Hematopoietic multipotent progenitor cell treated with erythropoietin and hydrocortisone succinate and interleukin-3 and kit ligand, for 15 days (in vitro differentiated cells): ENCODE measurements at places on chromosomes 7 and 10.

DNA sequence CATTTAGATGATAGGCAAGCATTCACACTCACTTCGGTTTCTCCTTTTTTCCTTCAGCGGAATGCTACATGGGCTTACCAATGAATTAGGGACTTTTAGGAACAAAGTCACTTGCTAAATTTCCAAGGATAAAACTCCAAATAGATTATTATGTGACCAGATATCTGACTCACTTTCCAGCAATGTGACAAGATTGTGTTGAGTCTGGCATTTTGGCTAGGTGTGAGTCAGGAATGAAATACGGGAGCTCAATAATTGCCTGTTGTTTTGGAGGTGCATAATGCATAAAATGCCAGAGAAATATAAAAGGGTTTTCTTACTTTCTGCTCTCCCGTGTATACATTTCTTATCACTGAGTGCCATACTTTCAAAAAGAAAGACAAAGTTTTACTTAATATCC is 721.1 kb downstream of the KCNMA1 start:
- no peak for DNase-seq

- DNase-seq: no peak
Observed at GRCh38 chr10:125000366-125001312, 58.7 kb downstream of the ZRANB1 start.

- no peak for DNase-seq
Observed at GRCh38 chr7:25771491-25771890, 380.5 kb upstream of the NFE2L3 start.

DNA sequence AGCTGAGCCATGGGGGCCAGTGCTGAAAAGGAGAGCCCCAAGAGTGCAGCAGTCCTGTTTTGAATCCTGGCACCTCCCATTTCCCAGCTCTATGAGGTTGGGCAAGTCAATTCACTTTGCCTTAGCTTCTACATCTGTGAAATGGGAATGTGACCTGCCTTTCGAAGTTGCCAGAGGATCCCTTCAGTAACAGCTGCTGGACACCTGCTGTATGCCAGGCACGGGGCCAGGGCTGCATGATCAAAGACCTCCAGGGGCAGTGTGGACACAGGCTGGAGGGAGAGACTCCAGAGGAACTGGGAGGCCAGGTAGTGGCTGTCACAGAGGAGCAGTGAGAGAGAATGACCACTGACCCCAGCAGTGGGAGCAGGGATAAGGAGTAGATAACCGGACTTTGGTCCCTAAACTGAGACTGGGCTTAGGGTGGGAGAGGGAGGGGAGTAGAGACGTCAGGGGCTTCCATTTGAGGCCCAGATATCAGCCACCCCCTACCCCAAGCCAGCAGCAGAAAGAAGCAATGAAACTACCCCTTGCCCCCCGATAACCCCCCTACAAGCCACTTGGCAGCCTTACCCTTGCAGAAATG is 45.2 kb downstream of the SRRM3 start:
- DNase-seq: no peak

DNA sequence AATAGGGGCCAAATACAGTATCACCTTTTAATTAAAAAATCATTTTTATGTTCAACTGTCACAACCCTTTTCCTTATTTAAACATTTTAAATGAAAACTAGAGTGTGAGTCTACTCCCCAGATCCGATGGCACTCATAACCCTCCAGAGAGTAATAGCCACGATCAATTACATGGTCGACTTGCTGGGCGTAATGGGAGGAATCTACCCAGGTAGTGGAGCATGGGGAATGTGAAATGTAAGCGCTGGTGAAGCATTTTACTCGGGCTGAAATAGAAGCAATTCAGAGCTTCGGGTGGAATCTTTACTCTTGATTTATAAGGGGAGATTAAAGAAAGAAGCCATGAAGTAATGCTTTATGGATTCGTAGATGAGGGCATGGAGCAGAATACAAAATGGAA is 321.9 kb downstream of the ACTR3B start:
- DNase-seq: no peak

DNA sequence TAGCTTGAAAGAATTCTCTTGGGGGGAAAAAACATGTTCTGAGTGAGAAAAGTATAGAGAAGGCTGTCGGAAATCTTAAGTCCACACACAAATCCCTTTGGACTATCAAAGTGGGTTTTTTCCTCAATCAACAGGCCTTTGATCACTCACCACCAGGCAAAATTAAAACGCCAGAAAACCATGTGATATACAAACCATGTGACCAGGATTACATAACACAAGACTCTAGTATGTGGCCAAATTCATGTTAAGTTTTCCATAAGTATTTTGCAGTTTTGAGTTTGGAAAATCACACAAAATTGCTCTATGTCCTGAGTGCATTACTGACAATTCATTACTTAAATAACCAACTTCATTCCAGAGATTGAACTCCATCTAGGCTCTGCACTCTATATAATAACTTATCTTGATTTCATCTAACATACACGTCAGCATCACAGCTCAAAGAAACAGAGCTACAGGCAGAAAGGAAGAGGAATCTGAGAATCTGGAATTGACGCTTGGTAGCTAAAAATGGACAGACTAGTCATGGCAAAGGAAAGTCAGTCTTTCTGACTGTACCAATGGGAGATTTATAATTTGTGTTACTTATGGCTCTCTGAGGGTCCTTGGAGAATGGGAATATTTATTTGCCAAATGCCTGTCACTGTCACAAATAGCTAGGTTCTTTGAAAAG is 383.5 kb downstream of the SFMBT2 start:
- no peak for DNase-seq

DNA sequence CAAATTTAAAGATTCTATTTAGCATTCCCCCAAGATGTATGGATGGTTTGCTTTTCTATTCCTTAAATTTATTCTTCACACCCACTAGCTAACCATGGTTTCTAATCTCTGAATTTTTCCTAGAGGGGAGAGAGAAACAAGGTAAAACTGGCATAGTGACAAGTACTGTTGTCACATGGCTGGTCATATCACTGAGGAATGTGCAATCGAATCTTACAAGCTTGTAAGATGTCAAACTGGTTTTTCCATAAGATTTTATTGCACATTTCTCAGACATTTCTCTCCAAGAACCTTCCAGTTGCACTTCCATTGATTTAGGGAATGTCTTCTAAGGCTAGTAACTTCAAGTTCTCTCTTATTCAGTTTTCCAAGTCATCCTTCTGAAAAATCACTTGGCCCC is 89.8 kb downstream of the MBL2 start:
- DNase-seq: no peak

GRCh38 chr7:12714379-12714737 is 26.9 kb downstream of the ARL4A start:
- no peak for DNase-seq

DNA sequence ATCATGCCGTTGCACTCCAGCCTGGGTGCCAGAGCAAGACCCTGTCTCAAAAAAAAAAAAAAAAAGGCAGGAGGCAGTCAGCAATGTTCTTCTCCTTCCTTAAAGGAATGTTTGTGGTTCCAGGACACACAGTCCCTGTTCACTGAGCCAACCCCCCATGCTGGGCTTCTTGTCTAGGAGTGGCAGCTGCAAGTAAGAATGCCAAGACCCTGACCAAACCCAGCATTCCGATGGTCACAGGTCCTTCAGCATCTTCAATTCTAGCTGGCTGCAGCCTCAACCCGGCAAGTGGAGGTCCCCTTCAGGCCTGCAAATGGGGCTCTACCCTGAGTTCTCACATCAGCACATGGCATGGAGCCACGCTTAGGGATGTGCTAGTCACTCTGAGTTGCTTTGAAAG is 38.2 kb upstream of the CUX1 start:
- DNase-seq: no peak

GRCh38 chr10:73413108-73413527 is 740 bp downstream of the ANXA7 start:
- DNase-seq: no peak

DNA sequence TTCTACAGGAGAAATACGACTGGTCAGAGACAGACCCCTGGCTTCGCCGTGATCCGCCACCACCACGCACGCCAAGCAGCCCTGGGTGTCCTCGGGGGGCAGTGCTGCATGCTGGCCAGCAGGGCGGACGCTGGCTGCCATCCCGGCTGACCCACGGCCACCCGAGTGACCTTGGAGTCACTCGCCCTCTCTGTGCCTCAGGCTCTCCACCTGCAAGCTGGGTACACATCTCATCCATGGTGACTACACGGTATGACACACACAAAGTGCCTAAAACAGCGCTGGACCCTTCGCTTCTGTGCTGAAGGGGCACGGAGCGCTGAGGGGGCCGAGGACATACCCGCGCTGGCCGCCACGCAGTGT is 62.0 kb upstream of the RNF32 start:
- no peak for DNase-seq

GRCh38 chr10:31304291-31304970 is 14.6 kb upstream of the ZEB1 start:
- DNase-seq: no peak

- DNase-seq: no peak
Observed at GRCh38 chr10:72689660-72690059, 2.3 kb upstream of the MCU start.

GRCh38 chr10:86265236-86265894 is 101.2 kb downstream of the GRID1 start:
- DNase-seq: no peak

GRCh38 chr7:116227678-116228239 is 17.4 kb downstream of the TES start:
- no peak for DNase-seq

GRCh38 chr10:77680811-77681210 is 43.2 kb upstream of the KCNMA1 start:
- no peak for DNase-seq

DNA sequence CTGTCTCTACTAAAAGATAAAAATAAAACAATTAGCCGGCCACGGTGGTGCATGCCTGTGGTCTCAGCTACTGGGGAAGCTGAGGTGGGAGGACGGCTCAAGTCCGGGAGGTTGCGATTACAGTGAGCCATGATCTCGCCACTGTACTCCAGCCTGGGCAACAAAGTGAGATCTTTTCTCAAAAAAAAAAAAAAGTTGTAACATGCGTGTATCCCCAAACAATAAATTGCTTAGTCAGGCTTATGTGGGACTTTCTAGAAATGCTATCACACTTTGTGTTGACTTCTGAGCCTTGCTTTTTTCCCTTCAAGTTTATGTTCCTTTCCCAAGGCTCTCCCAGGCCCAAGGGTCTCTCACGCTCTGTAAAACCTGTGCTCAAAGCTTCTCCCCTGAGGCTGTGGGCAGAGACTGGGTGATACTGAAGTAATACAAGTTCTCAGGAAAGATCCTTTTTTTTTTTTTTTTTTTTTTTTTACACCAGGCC is 88.0 kb upstream of the TNS3 start:
- DNase-seq: peak; percentile 55

DNA sequence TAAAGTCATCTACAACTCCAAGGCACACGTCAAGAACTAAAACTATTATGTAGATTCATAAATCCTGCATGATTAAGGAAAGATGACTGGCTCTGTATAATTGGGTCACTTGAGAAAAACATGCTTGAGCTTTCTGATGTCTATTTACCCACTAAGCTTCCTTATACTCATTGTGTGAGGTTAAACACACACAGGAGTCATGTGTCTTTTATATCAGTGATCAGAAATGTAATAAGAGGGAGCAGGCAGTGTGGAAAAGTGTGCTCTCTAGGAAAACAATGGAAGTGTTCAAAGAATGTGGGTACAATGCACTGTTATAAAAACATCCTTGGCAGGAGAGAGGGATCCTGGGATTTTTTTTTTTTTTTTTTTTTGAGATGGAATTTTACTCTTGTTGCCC is 108.6 kb upstream of the ARID5B start:
- no peak for DNase-seq

DNA sequence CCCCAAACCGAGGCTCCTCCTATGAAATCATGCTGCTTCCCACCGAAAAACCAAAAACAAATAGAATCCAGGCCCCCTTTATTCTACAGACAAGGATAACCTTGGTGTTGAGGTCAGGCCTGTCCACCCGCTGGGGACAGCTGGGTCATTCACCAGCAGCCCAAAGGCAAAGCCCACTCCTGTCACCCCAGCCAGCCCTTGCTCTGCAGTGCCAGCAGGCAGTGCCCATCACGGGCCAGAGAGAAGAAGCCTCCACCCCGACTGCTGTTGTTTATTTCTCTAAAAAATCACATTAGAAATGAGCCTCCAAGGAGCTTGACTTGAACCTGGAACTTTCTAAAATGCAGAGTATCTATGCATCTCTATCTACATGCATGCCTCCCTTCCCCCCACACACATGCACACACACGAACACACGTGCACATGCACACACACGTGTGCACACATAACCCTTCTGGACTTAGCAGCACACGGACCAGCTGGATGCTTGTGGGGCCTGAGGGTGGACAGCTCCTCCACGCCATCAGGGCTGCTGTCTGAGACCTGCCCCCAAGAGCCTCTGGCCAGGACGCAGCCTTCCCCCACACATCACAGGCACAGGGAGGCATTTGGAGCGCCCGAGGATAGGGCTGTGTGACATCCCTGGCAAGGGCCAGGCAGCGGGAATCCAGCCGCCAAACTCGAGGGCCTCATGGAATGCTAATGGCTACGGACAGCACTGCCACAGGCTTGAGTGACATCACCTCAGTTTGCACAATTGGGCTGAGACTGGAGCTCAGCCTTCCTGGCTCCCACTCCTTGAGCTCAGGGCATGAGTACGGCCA is 22.8 kb downstream of the PRKAG2 start:
- no peak for DNase-seq

GRCh38 chr10:86690657-86691084 is 22.4 kb downstream of the LDB3 start:
- no peak for DNase-seq

DNA sequence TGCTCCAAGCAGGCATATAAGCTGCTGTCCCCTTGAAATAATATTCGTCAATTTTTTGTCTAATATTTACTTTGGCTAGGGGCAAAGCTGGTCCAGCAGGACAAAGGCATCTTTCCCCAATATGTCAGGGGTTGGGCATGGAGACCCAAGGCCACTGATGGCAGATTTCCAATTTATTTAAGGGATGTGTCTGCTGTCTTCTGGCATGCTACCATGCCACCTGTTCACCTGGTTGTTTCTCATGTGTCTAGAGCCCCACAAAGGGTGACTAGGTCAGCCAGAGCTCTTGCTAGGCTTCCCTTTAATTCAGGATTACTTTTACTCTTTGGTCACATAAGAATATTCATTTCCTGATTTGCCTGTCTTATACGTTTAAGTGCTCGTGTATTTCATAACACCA is 22.1 kb upstream of the SYPL1 start:
- no peak for DNase-seq

- DNase-seq: no peak
Observed at GRCh38 chr7:140677496-140677895, 4.8 kb downstream of the ADCK2 start.

GRCh38 chr7:139591550-139592195 is 68.2 kb downstream of the CLEC2L start:
- no peak for DNase-seq

DNA sequence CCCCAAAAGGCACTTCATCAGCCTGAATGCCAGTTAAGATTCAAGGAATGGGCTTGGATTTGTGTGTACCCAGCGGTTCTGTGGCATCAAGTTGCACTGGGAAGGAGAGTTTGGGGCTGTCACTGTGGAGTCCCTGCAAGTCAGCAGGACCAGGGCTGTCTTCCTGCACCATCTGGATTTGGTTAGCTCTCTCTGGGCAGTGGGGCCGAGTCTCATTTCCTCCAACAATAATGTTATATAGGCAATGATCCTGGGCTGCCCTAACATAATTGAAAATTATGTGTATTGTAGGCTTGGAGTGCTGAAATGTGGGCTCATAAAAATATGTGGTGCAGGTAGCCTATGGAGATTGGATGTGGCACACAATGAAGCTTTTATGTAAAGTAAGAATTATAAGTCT is 87.2 kb downstream of the TCF7L2 start:
- DNase-seq: no peak

GRCh38 chr10:71135236-71135635 is 77.1 kb upstream of the UNC5B start:
- no peak for DNase-seq
